AG04449 (cell line): ENCODE measurements at places on chromosomes 5 and 9.

DNA sequence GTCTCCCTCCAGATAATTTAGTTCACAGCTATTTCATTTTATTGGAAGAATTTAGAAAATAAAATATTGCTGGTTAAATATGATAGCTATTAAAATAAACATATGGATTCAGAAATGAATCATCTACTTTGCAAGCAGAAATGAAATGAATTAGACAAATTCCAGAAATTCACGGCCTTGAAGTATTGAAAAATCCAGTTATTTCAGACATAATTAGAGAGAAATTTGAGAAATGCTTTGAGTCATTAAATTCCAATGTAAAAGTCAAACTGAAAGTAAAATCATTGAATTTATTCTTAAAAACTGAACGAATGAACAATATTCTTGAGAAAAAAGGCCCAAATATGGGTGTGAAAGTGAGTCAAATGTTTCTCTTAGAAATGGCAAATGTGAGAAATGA is 632.6 kb upstream of the EDIL3 start:
- DNase-seq = no peak

- DNase-seq = no peak
Measured at GRCh38 chr5:139063664-139064054, 134.5 kb downstream of the SIL1 start.

DNA sequence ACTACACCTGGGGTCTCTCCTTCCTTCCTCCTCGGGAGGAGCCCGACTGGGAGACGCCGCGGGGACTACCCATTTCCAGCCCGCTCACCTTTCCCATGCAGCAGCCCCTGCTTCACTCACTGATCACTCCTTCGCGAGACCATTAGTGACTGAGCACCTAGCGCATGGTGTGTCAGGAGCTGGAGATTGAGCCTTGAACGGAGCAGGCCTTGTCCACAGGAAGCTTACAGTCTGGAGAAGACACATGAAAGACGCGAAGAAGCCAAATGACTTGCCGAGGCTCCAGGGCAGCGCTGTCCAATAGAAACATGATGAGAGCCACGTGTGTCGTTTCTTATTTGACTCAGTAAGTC is 283 bp upstream of the CFAP90 start:
- DNase-seq = no peak

DNA sequence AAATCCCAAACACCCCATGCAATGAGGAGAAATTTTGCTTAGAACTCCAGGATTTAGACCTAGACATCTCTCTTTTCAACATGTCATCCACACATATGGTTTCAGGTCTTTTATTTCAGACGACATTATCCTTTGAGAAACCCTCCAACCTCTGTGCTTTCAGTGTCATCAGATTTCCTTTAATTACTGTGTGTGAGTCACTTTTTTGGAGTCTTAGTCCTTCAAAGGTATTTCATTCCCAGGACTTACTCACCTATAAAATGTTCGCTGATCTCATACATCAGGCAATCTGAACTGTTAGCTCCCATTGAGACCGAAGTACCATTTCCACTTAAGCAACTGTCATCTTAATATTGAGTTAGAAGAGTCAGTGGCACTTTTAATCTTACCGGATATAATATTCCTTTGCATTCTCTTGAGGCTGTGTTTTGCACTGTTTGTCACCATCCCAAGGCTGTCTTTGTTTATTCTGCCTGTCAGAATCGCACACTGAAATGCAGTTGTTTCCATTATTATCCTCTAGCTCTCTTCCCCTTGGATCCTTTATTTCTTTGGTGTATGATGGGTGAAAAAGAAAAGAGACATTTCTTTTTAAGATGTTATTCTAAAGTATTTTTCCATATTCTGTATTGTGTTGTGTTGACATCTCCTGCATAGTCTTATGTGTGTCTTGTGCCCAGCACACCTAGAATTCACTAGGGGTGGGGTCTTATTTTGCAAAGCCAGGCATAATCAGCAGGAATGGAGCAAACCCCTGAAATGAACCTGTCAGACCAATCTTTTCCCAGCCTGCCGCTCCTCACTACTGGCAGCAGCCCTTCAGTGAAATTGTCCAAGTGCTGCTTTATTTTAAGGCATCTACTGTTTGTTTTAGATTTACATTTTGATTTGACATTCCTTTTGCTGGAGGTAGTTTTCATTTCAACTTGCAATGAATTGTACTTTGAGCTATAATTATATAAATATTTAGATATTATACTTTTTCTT is 155.4 kb downstream of the PAM start:
- DNase-seq = peak; percentile 9

DNA sequence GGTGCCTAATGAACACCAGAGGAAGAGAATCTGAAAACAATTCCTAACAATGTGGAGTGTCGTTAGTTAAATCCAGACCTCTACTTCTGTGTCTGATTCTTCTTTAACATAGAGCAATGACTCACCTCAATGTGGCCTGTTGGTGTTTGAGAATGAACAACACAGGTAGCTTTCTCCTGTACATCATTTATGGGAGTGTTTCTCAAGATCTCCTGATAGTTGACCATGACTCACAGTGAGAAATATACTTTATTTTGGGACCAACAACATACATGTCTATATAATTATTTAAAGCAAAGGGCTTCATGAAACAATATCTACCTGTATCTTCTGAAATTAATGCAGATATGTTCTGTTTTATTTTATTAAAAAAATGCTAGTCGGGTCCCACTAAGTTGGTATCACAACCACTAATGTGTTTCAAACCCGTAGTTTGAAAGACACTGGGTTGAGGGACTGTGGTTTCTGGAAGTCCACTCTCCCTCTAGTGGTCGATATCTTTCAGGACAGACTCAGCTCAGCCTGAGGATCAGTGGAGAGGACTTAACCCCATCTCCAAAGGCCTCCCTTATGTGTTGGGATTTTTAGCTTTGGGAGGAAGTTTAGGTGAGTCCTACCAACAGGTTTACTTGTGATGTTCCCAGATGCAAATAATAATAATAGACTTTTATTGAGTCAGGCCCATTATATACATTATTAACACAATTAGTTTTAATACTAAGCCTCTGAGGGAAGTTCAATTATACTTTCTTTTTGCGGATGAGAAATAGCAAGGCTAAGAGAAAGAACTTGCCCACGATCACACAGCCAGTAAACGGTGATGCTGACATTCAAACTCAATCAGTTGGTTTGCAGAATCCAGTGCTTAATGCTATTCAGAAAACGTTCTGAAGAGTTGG is 70.0 kb upstream of the KLF9 start:
- no peak for DNase-seq

DNA sequence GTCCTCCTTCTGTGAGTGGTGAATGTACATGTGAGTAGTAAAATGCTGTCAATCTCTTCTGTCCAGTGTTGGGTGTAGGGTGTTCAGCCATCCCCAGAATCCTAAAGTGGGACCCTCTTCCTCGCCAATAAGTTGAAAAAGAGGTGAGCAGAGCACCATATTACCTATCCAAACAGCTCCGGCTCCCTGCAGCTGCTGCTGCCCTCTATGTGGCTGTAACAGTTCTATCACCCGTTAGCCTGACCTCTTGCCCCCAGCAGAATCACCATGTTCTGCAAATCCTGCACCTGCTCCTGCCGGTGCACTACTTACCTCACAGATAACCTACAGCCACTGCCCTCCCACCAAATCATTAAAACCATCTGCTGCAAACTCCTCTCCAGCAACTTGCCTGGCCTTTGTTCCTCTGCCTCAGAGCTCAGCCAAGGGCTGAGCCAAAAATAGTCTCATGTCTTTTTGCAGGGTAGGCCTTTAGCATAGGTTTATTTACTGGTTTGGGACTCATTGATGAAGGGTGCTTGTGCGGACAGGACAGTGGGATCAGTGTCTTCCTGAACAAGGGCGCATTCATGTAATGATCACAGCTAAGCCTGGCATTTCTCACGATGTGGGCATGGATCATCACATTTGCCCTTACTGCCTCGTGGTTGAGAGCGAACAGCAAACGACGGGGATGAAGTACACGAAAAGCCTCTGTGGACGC is 49.6 kb upstream of the CCL21 start:
- DNase-seq = no peak

DNA sequence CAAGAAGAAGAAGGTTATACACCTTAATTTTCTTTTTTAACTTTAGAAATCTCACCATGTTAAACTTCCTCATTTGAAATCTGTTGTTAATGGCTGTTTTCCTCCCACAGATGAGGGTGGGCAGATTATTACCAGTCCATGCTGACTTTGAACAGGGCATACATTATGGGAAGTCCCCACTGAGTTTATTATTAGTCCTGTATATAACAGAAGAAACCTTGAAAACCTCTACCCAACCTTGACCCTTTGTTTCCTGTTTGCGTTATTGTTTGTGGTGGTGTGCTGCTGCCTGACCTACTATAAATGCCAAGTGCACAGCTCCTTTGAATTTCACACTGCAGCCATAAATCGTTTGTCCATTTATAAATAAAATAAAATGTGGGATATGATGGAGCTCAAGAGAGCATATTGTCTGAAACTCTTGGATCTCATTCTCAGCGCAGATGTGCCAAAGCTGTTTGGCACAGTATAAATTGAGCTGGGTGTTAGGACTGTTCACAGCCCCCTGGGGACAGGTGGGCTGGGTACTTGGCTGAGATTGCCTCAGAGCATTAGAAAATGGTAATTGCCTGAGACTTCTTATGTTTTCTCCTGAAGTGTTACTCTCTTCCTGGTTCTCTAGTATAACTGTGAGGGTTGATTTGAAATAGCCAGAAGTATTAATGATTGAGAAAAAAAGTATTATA is 139.6 kb downstream of the SPATA31D1 start:
- no peak for DNase-seq

DNA sequence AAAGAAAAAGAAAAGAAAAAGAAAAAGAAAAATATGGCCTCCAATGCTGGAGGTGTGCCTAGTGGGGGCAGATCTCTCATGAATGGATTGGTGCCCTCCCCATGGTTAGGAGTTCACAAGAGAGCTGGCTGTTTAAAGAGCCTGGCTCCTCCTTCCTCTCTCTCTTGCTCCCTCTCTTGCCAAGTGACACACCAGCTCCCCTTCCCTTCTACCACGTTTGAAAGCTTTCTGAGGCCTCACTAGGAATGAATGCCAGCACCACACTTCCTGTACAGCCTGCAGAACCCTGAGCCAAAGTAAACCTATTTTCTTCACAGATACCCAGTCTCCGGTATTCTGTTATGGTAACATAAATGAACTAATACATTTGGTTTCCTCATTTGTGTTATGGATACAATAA is 14.4 kb upstream of the GALNT10 start:
- DNase-seq = peak; percentile 54

DNA sequence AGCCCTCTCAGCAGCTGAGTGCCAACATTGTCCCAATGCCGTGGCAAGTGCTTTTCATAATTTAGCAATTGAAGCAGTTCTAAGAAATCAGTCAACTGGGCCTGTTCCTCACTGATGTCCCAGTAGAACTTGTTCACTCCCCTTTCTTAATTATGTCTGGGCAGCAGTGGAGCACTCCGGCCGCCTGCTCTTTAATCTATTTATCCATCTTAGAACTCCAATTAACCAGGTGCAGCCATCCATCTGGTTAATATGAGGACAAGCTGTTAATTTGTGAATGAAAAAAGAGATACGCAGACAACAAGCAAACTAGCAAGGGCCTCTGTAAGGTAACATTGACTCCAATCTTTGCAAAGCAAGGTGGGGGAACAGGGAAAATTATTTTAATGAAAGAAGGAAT is 39.4 kb downstream of the MAT2B start:
- no peak for DNase-seq

DNA sequence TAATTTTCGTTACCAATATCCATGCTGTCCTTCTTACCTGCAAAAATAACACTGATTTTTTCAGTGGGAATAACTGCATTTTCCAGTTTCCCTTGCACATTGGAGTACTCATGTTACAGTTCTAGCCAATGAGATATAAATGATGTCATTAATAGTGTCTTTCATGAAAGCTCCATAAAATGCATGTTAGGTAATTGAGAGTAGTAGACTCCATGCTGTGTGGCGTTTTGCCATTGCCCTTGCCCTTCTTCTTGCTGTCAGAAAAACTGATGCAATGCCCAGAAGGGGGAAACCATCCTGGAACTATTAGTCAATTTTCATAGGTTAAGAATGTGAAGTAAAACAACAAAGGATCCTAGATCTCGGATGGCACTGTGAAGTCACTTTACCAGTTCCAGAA is 1765.3 kb downstream of the EFNA5 start:
- DNase-seq = no peak

DNA sequence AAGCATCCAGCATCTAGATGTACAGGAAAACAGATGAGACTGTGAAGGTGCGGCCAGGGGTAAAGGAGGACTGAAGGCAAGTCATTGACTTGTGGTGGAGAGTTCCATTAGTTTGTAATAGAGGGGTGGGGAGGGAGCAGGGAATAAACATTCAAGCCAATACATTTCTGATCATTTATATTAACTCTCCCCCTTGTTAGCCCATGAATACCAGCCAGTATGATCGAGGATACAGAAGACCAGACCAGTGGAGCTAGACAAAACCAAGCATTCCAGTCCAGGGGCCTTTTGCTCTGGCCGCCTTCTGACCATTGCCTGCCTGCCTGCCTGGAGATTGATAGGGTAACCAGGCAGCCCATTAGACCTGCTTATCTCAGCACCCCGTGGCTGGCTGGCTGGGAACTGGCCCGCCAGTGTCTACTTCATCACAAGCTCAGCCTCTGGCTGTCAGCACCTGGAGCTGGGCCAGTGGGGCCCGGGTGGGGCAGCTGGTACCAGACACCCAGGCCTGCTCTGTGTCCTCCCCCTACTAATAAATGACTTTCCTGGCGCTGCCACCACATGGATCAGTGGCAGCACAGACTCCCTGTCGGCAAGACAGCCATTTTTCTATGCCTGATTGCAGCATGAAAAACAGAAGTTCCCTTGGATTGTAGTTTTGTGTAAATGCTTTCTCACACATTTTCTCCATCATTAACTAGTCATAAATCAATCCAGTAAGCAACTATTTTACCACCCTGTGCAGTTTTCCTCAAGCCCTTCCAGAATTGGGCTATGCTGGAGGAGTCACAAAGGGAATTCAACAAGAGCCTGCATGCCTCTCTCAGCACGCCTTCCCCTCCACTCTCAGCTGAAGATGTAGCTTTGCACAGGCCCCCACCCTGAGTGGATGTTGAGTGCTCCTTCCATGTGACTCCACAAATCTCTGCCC is 181.3 kb downstream of the SNCAIP start:
- no peak for DNase-seq

- DNase-seq = no peak
Measured at GRCh38 chr5:172714491-172715420, 56.2 kb downstream of the DUSP1 start.

- no peak for DNase-seq
Measured at GRCh38 chr5:96637196-96637595, 25.0 kb upstream of the CAST start.

DNA sequence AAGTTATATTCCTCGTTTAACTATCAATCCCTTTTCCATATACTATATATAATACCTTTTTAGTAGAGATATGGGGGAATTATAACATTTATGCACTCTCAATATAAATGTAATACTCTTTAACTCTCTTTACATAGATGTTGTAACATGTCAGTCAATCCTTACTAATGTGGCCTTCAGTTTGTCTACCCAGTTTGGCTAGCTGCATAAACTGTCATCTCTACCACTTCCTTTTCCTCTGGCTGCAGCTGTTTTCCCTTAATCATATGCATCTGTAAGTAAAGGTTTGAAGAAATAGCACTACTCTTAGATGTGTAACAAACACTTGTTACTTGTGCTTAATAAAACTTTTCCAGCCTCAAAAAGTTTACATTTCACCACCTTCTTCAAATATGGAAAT is 13.4 kb downstream of the ABHD17B start:
- no peak for DNase-seq
